ENCODE measurements at places on chromosomes 11 and 22. TPM values are rescaled to one million over a fixed set of nuclear protein-coding genes. Genes with fewer than 3 reads are reported as not detected.

Gene MS4A4E
- total RNA-seq = not detected

Gene CRYBA4
- not detected for total RNA-seq

Gene CRYBB3
- not detected for total RNA-seq

Gene CXCR5
- not detected for total RNA-seq

Gene SLC37A2
- total RNA-seq = 0.26 TPM

Gene B4GAT1
- total RNA-seq = 48.9 TPM
